ENCODE measurements at places on chromosomes 1 and 21. TPM values are rescaled to one million over a fixed set of nuclear protein-coding genes. Genes with fewer than 3 reads are reported as not detected.
A peak's percentile ranks its signal among the peaks of the same experiment; 100 is the strongest.

Gene AMY1A
- total RNA-seq = not detected

DNA sequence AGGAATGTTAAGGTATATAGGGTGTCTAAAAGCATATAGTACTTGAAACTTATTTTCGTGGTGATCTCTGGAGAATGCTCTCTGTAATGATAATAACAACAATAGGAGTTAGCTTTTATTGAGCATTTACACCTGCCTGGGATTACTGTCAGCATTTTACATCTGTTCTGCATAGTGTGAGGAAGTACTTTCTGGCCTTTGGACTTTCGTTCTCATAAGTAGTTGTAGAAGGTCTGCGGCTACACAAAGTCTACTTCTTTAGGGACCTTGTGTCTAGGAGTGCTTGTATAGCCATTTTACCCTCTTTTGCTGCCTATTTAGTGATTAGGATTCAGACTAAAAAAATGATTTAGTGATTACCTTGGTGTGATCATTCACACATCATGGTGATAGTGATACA, 103.6 kb upstream of the GPR52 start:
- no peaks in the 10 kb centered on the region for H3K27me3 ChIP-seq
- H3K36me3 ChIP-seq = no peaks in the 10 kb centered on the region
- no peaks in the 10 kb centered on the region for H3K4me1 ChIP-seq
- DNase-seq = no peak
- no peak overlapping the region for H3K4me3 ChIP-seq

- H3K27ac ChIP-seq = no peak overlapping the region
- H3K27me3 ChIP-seq = no peaks in the 10 kb centered on the region
- DNase-seq = peak; percentile 26
- H3K4me3 ChIP-seq = no peak overlapping the region
- H3K36me3 ChIP-seq = no peaks in the 10 kb centered on the region
Measured at GRCh38 chr1:185559684-185560331, 174.4 kb upstream of the HMCN1 start.

Gene CDC73
- total RNA-seq = 77.7 TPM

- H3K27ac ChIP-seq = peak overlapping the region; percentile 50
- DNase-seq = peak; percentile 54
- peak overlapping the region; percentile 91 for H3K4me3 ChIP-seq
- peaks cover 49% of the 10 kb centered on the region for H3K4me1 ChIP-seq
Measured at GRCh38 chr1:2231532-2232254, 3.6 kb downstream of the SKI start.

DNA sequence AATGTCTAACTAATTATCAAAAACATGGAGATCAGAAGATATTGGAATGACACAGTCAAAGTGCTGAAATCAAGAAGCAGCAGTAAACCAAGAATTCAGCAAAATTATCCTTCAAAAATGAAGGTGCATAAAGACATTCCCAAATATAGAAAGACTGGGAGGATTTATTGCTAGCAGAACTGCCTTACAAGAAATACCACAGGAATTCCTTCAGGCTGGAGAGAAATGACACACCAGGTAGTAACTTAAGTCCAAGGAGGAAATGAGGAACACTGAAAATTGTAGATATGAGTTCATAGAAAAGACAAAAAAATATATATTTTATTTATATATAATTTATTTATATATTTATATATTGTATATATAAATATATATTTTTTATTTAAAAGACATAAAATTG, 217.2 kb downstream of the RPS6KC1 start:
- no peaks in the 10 kb centered on the region for H3K36me3 ChIP-seq
- no peak overlapping the region for H3K4me3 ChIP-seq
- H3K27me3 ChIP-seq = no peaks in the 10 kb centered on the region
- DNase-seq = peak; percentile 81
- H3K4me1 ChIP-seq = no peaks in the 10 kb centered on the region

Gene VHLL
- 0.34 TPM for total RNA-seq

GRCh38 chr1:21149430-21149854, 27.3 kb downstream of the EIF4G3 start:
- H3K4me3 ChIP-seq = peak overlapping the region; percentile 25
- peak overlapping the region; percentile 90 for H3K27ac ChIP-seq
- peaks cover 19% of the 10 kb centered on the region for H3K4me1 ChIP-seq
- peak; percentile 62 for DNase-seq
- H3K36me3 ChIP-seq = peaks cover 4% of the 10 kb centered on the region
- H3K27me3 ChIP-seq = no peaks in the 10 kb centered on the region

DNA sequence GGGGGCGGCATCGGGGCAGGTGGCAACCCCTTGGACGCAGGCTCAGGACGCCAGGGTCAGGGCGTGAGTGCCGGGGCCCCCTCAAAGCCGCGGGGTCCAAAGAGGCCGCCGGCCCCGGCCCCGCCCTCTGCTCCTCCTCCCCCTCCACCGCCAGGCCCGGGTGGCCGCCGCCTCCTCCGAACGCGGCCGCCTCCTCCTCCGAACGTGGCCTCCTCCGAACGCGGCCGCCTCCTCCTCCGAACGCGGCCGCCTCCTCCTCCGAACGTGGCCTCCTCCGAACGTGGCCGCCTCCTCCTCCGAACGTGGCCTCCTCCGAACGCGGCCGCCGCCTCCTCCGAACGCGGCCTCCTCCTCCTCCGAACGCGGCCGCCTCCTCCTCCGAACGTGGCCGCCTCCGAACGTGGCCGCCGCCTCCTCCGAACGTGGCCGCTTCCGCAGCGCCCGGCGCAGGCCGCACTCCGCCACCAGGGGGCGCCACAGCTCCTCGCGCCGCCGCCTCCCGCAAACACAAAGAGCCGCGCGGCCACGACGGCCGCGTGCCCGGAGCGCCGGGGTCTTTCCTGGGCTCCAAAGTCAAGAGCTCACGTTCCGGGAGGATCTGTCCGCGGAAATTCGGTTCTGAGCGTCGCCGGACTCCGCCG, 19.3 kb upstream of the SAMD11 start:
- DNase-seq = peak; percentile 52
- no peaks in the 10 kb centered on the region for H3K27me3 ChIP-seq
- H3K36me3 ChIP-seq = no peaks in the 10 kb centered on the region
- H3K4me1 ChIP-seq = peaks cover 11% of the 10 kb centered on the region

DNA sequence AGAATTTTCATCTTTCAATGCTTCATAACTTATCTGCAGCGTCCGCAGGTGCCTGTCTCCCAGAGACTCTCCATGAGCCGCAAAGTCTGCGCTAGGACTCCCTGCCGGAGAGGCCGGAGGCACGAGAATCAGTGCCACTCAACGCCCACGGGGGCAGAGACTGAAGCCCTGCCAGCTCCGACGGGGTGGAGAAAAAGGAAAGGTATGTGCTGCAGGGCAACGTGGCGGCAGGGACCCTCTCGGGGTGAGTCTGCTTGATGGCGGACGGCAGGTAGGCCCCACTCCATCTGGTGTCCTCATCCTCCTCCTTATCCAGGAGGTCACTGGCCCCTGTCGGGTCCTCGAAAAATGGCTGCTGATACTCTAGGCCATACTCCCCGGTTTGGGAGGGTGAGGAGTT, 21.9 kb upstream of the MRPS14 start:
- no peaks in the 10 kb centered on the region for H3K27me3 ChIP-seq
- no peaks in the 10 kb centered on the region for H3K36me3 ChIP-seq
- H3K4me1 ChIP-seq = no peaks in the 10 kb centered on the region
- H3K27ac ChIP-seq = no peak overlapping the region

GRCh38 chr1:165063181-165063965, 293.1 kb downstream of the LMX1A start:
- H3K27me3 ChIP-seq = no peaks in the 10 kb centered on the region
- no peak overlapping the region for H3K27ac ChIP-seq
- H3K4me1 ChIP-seq = no peaks in the 10 kb centered on the region
- H3K36me3 ChIP-seq = no peaks in the 10 kb centered on the region
- H3K4me3 ChIP-seq = no peak overlapping the region
- DNase-seq = no peak

Gene BEST4
- total RNA-seq = 0.26 TPM

- H3K27ac ChIP-seq = peak overlapping the region; percentile 51
- DNase-seq = peak; percentile 89
- no peaks in the 10 kb centered on the region for H3K27me3 ChIP-seq
Measured at GRCh38 chr1:11918799-11919519, 7.3 kb downstream of the KIAA2013 start.
